ENCODE measurements at places on chromosomes 13 and 19.

GRCh38 chr13:111562716-111563115, 242.3 kb downstream of the TEX29 start:
- no peak for DNase-seq

DNA sequence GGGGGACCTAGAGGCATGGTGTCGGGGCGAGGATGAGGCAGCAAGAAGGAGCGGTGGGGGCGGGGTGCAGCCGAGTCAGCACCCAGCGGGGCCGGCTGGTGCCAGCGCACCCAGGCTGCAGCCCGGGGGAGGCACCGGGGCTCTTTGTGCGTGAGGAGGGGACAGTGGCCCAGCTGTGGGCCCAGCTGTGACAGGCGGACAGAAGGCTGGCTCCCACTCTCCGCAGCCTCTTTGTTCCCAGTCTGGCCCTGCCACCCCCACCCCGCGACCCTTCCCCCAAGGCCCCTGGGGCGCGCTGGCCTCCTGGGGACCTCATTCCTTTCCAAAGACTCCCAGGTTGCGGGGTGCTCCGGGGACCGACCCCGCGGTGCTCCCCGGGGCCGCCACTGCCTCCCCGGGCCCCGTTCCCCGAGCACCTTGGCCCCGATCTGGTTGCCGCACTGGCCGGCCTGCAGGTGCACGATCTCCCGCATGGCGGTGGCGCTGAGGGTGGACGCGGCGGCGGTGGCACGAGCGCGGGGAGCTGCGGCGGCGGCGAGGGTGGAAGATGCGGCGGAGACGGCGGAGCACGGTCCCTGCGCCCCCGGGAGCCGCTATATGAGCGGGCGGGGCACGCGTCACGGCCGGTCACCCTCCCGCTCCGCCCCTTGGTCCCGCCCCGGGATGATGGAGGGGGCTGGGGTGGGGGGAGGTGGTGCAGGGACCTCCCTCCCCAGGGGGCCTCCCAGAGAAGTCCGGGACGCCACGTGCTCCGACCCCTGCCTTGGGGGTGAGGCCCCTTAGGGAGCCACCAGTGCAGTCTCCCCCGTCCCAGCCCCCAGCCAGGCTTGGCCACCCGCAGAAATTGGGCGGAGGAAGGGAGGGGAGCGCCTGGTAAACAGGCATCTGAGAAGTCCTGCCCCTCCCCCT, at the start of gene TUBB4A:
TUBB4A (minus strand) TSS at position 570 of the 909 bp plus-strand sequence; CDS start at position 473, 97 bp downstream.
- no peak for DNase-seq

- DNase-seq, result no peak
Measured at GRCh38 chr19:16814526-16815100, 14.6 kb upstream of the SIN3B start.

DNA sequence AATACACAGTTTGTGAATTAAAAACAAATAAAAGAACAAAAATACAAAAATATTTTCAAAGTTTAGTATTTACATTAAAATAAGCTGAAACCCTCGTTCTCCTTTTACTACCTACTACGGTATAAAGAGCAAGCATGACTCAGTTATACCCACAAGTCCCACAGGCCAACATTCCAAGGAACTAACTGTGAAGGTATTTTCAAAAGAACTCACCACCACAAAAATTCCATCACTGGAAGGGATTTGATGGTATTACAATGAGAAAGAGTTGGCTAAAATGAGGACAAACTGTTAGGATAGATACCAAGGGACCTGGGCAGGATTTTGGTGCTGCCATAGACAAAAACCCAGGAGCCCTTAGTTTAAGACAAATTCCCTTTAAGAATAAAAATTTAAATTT, 122.7 kb downstream of the TBC1D4 start:
- DNase-seq, result no peak

GRCh38 chr13:33349288-33349985, 63.9 kb upstream of the STARD13 start:
- DNase-seq, result no peak

DNA sequence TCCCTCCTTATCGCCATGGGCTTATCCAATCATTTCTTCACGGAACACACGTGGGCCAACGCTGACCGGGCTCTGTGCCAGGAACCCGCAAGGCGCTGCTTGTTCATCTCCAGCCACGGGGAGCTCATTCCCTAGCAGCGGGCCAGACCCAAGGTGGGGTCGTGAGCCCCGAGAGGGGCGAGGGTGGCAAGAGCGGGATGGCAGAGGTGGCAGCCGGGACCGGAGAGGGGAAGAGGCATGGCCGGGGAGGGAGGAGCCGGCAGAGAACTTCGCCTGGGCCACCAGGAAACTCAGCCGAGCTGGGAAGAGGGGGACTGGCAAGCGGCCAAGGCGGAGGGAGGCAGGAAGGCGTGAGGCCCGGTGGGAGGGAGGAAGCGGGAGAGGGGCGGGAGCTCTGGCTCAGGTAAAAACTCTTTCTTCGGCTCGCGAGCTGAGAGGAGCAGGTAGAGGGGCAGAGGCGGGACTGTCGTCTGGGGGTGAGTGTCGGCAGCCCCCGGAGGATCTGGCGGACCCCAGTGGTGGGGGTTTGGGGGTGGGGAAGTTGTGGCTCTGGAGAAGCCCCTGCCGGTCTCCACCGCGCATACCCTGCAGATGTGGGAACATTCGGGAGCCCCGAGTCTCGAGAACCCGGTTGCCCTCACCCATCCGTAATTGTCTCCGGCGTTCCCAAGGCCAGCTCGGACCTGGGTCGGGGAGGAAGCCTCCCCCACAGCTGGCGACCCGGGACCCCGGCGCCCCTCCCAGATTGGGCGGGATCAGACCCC, at the start of gene B3GNT3:
B3GNT3 (plus strand) TSS at position 408 of the 764 bp plus-strand sequence. CDS start 12,670 bp downstream, outside the sequence.
- DNase-seq, result no peak

DNA sequence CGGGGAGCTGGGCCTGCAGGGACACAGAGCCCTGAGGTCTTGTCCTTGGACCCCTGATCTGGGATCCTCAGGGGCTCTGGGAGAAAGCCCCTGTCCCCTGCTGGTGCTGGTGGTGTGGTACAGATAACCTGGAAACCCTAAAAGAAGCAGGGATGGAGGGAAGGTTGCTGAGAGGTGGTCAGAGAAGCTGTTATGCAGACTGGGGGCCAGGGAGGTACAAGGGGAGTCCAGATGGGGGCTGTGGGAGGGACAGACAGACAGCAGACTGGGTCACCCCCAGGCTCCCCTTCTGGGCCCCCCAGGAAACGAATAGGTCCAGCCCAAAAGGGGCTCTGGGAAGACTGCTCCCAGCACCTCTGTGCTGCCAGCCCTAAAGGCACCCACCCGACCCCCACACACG, 34.7 kb upstream of the PEPD start:
- DNase-seq, result no peak

DNA sequence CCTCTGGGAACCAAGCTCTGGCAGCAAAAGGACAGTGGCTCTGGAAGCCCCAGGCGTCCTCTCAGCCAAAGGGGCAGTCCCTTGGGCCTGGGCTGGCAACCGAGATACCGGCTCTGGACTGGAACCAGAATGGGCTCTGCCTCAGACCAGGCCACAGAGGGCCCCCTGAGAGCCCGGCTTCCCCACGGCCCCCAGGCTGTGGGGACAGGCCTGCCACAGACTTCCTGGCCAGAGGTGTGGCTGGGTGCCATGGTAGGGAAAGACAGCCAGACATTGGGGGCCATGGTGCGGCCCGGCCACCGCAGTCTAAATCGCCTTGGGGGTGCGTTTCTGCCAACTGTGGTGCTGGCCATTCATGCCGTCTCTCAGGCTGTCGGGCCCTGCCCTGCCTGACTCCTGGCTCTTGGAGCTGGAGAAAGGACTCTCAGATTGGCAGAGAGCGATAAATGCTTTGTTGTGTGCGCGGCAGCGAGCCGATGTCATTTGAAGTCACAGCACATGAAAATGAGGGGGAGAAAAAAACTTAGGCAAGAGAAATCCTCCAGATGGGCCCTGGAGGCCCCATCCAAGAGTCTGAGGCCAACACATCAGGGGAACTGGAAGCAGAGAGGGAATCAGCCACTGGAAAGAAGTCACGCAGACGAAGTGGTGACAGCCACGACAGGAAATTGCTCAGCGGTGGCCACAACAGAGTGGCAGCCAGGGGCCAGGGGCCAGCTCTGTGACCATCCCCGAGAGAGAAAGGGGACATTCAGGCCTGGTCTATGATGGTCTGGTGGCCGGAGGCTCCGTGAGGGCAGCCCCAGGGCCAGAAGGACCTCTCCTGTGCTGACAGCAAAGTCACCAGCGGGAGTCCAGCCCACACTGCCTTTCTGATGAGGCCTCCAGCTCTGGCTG, 26.5 kb downstream of the SH3GL1 start:
- DNase-seq, result no peak

DNA sequence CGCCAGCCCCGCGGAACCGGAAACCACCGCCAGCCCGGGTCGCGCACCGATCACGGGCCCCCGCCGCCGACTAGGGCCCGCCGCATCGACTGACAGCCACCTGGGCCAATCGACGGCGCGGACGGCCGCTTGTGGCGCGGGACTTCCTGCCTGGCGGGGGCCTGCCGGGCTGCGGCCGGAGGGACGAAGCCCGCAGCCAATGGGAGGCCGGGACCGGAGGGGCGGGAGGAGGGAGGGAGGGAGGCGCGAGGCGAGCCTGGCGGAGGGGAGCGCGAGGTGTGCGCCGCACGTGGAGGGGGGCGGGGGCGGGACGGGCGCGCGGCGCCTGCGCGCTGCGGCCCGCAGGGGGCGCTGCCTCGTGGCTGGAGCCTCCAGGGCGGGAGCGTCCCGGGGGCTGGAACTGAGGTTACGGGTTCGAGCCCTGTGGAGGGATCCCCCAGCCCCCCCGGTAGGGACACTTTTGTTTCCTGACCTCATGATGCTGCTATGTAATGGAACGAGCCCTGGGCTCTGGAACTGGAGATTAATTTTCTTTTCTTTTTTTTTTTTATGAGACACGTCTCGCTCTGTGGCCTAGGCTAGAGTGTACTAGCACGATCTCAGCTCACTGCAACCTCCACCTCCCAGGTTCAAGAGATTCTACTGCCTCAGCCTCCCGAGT, at the start of gene MLLT1:
MLLT1 (minus strand) TSS at position 45 of the 661 bp plus-strand sequence. CDS start 191 bp downstream, outside the sequence.
- DNase-seq, result peak; percentile 20

- no peak for DNase-seq
Measured at GRCh38 chr13:57314897-57315520, 148.0 kb downstream of the PRR20E start.

DNA sequence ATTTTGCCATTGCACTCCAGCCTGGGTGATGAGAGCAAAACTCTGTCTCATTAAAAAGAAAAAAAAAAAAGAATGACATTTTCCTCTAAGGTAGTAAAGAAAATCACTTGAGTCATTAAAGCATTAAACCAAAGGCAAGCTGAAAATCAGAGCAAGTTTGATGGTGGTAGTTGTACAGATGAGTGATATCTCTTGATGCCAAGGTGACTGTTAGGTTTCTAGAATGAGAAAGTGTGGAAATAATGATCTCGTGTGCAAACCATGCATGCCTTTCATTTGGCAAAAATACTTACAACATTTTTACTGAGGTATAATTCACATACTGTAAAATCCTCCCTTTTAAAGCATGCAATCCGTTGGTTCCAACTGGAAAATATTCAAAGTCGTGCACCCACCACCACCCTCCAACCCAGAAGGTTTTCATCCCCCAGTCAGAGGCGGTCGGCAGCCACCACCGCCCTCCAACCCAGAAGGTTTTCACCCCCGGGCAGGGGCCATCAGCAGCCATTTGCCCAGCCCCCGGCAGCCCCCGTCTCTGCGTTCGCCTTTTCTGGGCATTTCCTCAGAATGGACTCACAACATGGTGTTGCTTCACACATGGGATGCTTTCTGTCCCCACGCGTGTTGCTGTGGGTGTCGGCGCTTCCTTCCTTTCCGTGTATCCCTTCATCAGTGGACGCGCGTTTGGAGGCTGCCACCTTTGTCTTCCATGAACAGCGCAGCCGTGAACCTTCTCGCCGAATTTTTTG, 90.2 kb downstream of the ATP11A start:
- DNase-seq, result no peak

DNA sequence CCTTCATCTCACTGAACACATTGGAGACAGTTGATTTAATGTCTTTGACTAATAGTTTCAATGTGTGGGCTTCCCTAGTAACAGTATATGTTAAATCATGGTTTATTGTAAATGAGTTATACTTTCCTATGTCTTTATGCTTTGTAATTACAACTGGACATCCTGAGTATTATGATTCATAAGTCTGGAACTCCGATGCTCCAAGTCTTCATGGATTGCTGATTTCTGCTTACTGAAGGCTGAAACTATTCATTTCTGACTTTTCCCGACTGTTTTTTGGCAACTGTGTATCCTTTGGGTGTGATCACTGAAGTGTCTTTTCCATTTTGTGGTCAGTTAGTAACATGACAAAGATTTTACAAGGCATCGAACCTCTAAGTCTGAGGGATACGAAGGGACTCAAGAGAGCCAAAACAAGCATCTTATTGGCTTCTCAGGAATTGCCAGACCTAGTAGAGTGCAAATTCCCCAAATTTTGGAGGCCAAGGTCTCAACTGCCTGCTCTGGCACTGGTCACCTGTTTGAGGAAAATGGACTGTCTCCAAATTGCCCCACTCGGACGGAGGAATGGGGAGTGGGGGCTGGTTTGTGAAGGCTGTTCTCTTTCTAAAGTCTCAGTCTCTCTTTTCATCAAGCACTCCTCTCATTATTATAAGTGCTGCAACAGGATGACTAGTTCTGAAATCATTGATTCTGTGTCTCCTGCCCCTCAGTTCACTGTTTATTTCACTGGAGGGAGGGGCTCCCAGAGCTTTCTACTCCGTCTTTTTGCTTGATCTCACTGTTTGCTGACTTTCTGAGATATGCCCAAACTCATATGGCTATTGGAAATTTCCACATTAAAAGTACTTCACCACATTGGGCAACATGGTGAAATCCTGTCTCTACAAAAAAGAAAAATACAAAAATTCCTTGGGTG, 20.2 kb upstream of the CD70 start:
- no peak for DNase-seq

DNA sequence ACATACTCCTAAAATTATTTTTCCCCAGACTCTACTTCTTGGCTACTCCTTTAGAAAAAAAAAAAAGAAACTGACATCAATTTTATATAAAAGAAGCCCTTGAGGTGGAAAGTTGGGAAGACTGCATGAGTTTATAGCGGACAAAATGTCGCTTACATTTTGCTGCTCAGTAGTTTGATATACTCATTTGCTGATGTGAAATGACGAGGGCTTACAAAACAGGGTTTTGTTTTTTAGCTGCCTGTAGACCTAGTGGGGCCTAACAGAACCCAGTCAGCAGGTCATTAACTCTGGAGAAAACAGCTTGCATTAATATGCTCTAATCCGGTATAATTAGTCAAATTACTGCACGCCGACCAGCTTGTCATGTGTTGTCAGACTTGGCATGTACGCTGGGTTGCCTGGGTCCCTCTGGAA, 37.6 kb upstream of the MAB21L1 start:
- DNase-seq, result no peak

All from NCI-H2081 treated with DMSO at 0.1 percent for 48 hours (cell line).